ENCODE measurements at places on chromosomes 1 and 21.
A peak's percentile ranks its signal among the peaks of the same experiment; 100 is the strongest.

DNA sequence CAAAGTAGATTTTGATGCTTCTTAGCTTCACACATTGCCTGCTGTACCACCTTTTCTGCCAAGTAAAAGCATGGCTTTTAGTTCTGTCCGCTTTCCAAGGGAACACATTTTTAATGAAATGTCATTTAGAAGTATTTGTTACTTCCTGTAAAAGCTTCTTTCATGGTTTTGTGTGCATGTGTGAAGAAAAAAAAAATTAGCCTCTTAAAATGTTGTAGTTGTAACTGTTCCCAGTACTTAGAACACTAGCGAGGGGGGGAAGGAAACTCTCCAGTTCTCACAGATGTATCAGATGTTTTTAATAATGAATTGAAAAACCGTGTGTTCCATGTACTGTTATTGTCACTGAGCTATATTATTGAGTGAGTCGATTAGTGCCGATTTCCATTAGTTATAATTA is 568.3 kb upstream of the ADGRL2 start:
- DNase-seq = no peak

DNA sequence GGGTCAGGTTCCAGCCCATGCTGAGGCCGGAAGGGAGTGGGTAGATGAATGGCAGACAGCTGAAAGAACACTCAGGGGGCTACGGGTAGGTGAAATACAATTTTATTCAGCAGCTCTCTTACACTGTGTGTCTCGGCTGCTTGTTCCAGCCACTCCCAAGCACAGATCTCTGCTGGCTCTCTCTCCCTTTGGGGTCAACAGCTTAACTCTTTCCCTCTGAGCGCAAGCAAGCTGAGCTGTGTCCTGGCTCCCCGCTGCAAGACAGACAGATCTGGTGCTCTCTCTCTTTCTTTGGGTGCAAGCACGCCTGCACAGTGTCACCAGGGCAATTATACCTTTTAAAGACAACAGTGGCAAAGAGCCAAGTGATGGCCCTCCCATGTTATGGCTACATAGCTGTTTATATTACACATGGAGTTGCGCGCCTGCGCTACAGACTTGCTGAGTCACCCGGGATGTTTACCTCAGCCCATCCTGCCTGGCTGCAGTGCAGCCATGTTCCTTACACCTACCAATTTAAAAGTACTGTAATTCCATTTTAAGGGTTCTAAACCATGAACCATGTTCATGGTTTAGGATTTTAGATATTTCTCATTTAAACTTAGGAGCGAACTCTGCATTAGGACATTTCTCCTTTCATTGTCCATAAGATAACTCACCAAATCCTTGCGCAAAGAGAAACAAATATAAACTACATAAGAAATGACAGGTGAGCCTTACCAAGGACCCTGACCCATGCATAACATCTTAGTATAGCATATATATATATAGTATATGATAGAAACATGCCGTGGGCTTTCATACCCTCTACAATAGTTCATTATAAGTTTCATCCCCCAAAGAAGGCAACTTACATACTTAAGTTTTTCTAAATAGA is 396.5 kb downstream of the SMYD3 start:
- peak; percentile 92 for DNase-seq

GRCh38 chr1:36034692-36035091 is 49.2 kb upstream of the TEKT2 start:
- DNase-seq = no peak

GRCh38 chr1:35605867-35606182 is 32.7 kb downstream of the TFAP2E start:
- DNase-seq = no peak

DNA sequence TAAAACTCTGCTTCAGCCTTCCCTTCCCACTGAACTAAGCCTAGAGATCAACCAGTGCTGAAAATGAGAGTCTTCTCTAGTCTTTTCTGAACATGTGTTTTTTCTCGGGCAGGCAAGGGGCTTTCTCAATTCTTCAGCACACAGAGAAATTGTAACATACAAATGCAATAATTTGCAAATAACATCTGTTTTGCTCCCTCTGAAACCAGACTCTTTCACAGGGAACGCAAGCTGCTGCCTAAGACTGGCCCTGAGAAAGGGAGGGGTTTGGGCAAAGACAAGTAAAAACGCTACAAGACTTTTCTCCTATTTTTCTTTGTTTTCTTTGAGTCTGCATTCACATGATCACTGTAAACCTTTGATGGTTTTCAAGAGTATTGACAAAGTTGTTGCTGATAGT is 39.6 kb upstream of the VN1R5 start:
- no peak for DNase-seq

DNA sequence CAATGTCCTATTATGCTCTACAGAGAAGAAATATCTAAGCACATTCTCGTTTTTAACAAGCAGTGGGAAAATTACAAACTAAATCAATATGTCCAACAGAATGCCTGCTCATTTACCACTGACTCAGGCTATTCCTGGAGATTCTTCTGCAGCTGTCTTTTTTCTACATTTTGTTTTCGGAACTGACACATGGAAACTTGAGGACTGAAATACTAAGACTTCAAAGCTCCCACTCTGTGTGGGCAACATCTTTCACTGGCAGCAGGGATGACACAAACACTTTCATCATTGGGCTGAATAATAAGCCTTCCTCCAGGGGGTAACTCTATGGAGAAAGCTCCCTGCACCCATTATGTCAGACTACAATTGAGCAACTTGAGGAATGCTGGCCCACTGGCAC is 175.5 kb upstream of the NCAM2 start:
- no peak for DNase-seq
